Karpas-422 (cell line): ENCODE measurements at places on chromosomes 3 and 15.

DNA sequence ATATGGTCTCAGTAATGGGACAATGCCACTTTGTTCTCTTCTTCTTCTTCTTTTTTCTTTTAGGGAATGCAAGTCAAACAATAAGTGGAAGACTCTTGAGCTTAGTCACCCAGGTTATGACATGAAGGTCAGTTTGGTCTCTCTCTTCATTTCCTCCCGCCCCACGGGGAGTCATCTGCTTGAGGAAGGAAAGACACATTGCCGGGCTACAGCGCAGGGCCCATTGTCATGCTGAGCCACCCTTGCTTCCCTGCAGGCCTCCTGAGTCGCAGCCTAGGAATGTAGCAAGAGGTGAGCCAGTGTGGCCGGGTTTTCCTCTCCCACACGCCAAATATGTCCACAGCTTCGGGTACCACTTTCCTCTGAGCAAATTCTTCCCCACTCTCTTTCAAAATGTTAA is 47.6 kb downstream of the RAP2B start:
- H3K27ac ChIP-seq, result no peak overlapping the region
- H3K4me3 ChIP-seq, result no peak overlapping the region
- DNase-seq, result no peak
- no peaks in the 10 kb centered on the region for H3K27me3 ChIP-seq
- H3K36me3 ChIP-seq, result no peaks in the 10 kb centered on the region
- no peaks in the 10 kb centered on the region for H3K4me1 ChIP-seq

DNA sequence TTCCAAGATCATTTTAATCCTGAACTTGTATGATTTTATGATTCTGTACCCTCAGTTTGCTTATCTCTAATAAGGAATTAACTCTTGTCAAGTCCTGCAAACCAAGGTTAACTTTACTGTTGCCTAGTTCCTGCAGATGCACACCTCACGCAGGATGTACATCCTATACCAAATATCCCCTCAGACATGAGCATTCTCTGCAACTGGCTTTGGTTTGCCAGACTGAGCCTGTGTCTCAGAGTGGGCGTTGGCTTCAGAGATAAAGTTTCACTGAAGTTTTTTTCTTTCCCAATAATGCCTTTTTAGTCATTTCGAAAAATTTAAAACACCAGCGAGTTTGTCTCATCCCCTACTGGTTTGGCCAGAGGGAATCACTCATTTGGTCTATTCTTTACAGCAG is 173.9 kb downstream of the NR2F2 start:
- no peak overlapping the region for H3K27ac ChIP-seq
- no peaks in the 10 kb centered on the region for H3K36me3 ChIP-seq
- no peaks in the 10 kb centered on the region for H3K4me1 ChIP-seq
- H3K27me3 ChIP-seq, result no peaks in the 10 kb centered on the region

GRCh38 chr3:63037116-63037515 is 161.9 kb upstream of the CADPS start:
- no peaks in the 10 kb centered on the region for H3K27me3 ChIP-seq
- H3K27ac ChIP-seq, result no peak overlapping the region
- no peak overlapping the region for H3K4me3 ChIP-seq
- H3K4me1 ChIP-seq, result no peaks in the 10 kb centered on the region
- H3K36me3 ChIP-seq, result no peaks in the 10 kb centered on the region
- no peak for DNase-seq

GRCh38 chr3:109234300-109234699 is 82.0 kb downstream of the DPPA2 start:
- no peaks in the 10 kb centered on the region for H3K4me1 ChIP-seq
- H3K36me3 ChIP-seq, result no peaks in the 10 kb centered on the region
- no peak for DNase-seq
- no peak overlapping the region for H3K4me3 ChIP-seq

GRCh38 chr3:8647137-8647985 is 2.8 kb upstream of the SSUH2 start:
- no peak overlapping the region for H3K27ac ChIP-seq
- H3K4me1 ChIP-seq, result no peaks in the 10 kb centered on the region
- no peak for DNase-seq
- no peaks in the 10 kb centered on the region for H3K27me3 ChIP-seq

- peaks cover 98% of the 10 kb centered on the region for H3K4me1 ChIP-seq
- H3K36me3 ChIP-seq, result peaks cover 35% of the 10 kb centered on the region; the same call in 1 of the 2 replicates
- DNase-seq, result no peak
- H3K4me3 ChIP-seq, result no peak overlapping the region
- H3K27ac ChIP-seq, result peak overlapping the region; percentile 99
Measured at GRCh38 chr3:16455966-16456365, 57.5 kb downstream of the RFTN1 start.

GRCh38 chr15:53716909-53717876 is 42.3 kb downstream of the WDR72 start:
- no peak overlapping the region for H3K27ac ChIP-seq
- no peaks in the 10 kb centered on the region for H3K36me3 ChIP-seq
- H3K27me3 ChIP-seq, result no peaks in the 10 kb centered on the region
- H3K4me1 ChIP-seq, result no peaks in the 10 kb centered on the region
- DNase-seq, result peak; percentile 55

GRCh38 chr3:171809861-171810628 is at the start of gene PLD1:
TSS of gene PLD1 (minus strand) at chr3:171810483. CDS start at chr3:171738051, 72,432 bp downstream.
- no peaks in the 10 kb centered on the region for H3K27me3 ChIP-seq
- no peak for DNase-seq
- no peak within 1 kb of the TSS for H3K27ac ChIP-seq
- H3K4me1 ChIP-seq, result no peaks in the 10 kb centered on the region
- H3K4me3 ChIP-seq, result no peak within 1 kb of the TSS
- H3K36me3 ChIP-seq, result no peaks in the 10 kb centered on the region

DNA sequence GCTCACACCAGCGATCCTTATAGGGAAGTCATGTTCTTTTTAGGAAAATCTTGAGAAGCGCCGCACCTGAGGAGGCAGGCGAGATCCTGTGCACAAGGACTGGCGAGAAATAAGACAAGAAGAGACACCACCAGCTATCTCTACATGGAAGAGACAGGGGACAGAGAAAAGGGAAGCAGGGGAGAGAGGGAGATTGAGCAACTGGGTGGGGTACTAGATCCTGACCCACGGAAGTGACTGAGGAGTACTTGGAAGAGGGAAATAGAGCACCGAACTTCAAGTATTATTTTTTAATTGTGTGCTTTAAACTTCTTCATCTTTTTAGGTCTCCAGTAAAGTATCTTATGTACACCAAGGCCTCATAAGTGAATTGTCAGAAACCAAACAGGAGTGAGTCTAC is 742.0 kb upstream of the LMCD1 start:
- H3K36me3 ChIP-seq, result no peaks in the 10 kb centered on the region
- no peak for DNase-seq
- H3K4me1 ChIP-seq, result no peaks in the 10 kb centered on the region
- H3K27ac ChIP-seq, result no peak overlapping the region
- no peaks in the 10 kb centered on the region for H3K27me3 ChIP-seq
- H3K4me3 ChIP-seq, result no peak overlapping the region

DNA sequence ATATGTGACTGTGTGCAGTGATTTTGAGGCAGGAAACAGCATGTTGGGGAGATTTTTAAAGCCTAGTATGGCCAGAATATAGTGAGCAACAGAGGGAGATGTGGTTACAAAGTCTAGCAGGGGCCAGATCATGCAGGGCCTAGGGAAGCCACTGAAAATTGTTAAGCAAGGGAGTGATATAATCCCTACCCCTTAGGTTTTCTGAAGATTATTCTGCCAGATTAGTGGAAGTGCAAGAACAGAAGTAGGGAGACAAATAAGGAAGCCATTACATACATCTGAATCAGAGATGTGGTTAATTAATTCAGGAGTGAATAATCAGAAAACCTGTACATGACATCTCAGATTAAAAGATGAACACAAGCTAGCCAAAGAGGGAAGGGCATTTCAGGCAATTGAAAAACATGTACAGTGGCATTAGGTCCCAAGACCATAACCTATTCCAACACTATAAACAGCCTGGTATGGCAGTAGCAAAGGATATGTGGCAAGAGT is 54.8 kb downstream of the MSL2 start:
- H3K4me3 ChIP-seq, result no peak overlapping the region
- no peaks in the 10 kb centered on the region for H3K36me3 ChIP-seq
- H3K27ac ChIP-seq, result no peak overlapping the region
- H3K27me3 ChIP-seq, result no peaks in the 10 kb centered on the region
- peak; percentile 36 for DNase-seq

GRCh38 chr15:22866079-22866478 is 27.6 kb downstream of the NIPA2 start:
- no peak for DNase-seq
- no peaks in the 10 kb centered on the region for H3K4me1 ChIP-seq
- H3K27me3 ChIP-seq, result no peaks in the 10 kb centered on the region
- H3K4me3 ChIP-seq, result no peak overlapping the region

- no peak overlapping the region for H3K27ac ChIP-seq
- no peak for DNase-seq
- H3K4me3 ChIP-seq, result no peak overlapping the region
- H3K4me1 ChIP-seq, result no peaks in the 10 kb centered on the region
Measured at GRCh38 chr3:83956431-83956830, 1002.4 kb upstream of the CADM2 start.

- H3K27me3 ChIP-seq, result no peaks in the 10 kb centered on the region
- no peaks in the 10 kb centered on the region for H3K36me3 ChIP-seq
- H3K4me1 ChIP-seq, result no peaks in the 10 kb centered on the region
- H3K27ac ChIP-seq, result no peak overlapping the region
- H3K4me3 ChIP-seq, result no peak overlapping the region
- no peak for DNase-seq
Measured at GRCh38 chr3:173659972-173660371, 262.4 kb downstream of the NLGN1 start.

DNA sequence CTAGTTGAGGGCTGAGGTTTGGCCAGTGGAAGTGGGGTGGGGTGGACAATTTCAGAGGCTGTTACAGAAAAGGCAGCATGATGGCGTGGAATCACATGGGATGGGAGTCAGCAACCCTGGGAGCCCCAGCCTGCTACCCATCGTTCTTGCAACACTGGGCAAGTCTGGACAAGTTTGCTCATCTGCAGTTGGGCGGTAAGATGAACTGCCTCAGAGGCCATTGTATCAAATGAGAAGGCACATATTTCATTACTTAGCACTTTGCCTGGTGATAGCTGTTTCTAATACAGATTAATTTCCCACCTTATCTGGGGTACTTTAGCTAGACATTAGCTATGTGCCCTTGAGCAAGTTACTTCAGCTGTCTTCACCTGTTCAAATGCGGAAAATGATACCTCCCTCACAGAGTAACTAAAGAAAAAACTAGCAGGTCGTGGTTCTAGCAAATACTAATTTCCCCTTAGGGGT is 248.9 kb downstream of the THSD4 start:
- H3K27ac ChIP-seq, result no peak overlapping the region
- H3K36me3 ChIP-seq, result no peaks in the 10 kb centered on the region
- H3K27me3 ChIP-seq, result no peaks in the 10 kb centered on the region

DNA sequence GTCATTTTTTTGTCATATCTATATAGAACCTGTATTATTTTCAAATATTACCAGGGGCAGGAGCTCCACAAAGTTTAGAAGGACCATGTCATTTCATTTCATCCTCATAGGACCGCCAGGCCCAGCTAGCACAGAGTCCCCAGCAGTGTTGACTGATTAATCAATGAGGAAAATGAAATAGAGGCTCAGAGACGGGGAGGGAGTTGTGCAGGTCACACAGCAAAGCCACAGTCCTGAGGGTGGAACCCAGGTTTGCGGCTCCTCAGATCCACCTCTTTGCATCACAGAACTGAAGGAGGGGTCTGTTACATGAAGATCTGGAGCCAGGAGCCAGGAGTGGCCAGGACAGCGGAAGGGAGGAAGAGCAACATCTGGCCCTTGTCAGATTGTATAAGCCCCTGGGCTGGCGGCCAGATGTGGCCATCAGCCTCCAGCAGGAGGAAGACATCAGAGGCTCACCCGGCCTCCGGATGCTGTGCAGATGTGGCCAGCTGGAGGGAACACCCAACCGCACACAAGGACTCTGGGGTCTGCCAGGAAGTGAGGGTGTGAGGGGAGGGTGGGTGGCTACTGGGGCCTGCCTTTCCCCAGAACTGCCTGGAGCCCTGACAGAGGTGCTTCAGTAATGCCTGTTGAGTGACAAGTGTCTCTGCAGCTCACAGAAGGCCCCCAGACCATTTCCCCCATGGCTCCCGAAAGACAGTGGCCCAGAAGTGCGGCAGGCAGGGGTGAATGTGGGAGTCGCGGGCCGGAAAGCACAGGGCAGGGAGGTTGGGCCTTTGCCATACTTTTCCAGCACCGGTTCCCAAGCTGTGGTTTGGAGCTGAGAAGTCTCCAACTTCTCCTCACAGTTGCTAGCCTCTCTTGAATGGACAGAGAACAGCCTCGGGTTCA is 21.3 kb downstream of the EFCC1 start:
- no peak overlapping the region for H3K4me3 ChIP-seq
- no peak for DNase-seq
- H3K36me3 ChIP-seq, result no peaks in the 10 kb centered on the region

- DNase-seq, result no peak
- no peaks in the 10 kb centered on the region for H3K36me3 ChIP-seq
- H3K27ac ChIP-seq, result no peak overlapping the region
- H3K4me3 ChIP-seq, result no peak overlapping the region
- H3K27me3 ChIP-seq, result no peaks in the 10 kb centered on the region
Measured at GRCh38 chr3:196423044-196423781, 9.0 kb downstream of the UBXN7 start.

DNA sequence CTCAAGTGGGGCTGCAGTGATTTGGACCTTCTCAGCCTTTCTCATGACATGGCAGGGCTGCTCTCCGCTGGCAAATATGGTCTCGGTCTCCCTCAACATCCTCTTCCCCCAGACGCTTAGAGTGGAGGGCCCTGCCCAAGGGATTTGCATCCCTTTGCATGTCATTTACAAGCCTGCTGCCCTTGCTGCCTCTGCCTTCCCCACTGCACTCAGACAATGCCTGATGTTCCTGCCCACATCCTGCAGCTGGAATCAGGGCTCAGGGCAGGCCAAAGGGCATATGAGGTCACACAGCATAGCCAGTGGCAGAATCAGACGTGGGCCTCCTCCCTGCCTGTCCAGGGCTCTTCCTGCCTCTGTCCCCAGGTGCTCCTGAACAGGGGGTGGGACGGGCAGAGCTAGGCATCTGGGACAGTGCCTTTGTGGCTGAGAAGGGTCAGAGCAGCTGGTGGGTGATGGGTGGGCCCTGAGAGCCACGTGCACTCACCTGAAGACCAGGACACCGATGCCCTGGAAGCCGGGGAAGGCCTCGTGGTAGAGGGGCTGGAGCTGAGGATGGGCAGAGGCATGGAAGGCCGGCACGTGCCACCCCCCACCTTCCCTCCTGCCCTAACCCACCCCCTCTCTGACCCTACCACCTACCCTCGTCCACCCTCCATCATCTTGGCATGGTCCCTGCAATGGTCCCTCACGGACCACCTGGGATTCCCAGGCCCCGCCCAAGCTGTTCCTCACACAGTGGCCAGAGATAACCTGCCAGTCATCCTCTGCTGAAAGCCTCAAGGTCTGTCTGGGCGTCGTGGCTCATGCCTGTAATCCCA is 27.4 kb upstream of the GOLGA6C start:
- H3K27me3 ChIP-seq, result no peaks in the 10 kb centered on the region
- H3K4me3 ChIP-seq, result no peak overlapping the region
- no peaks in the 10 kb centered on the region for H3K36me3 ChIP-seq
- no peak overlapping the region for H3K27ac ChIP-seq
- peaks cover 12% of the 10 kb centered on the region for H3K4me1 ChIP-seq

- no peak overlapping the region for H3K4me3 ChIP-seq
- no peaks in the 10 kb centered on the region for H3K27me3 ChIP-seq
- no peak for DNase-seq
- no peak overlapping the region for H3K27ac ChIP-seq
Measured at GRCh38 chr3:114439284-114439683, 145.5 kb downstream of the TIGIT start.
